ENCODE measurements at places on chromosomes 5 and 9.

DNA sequence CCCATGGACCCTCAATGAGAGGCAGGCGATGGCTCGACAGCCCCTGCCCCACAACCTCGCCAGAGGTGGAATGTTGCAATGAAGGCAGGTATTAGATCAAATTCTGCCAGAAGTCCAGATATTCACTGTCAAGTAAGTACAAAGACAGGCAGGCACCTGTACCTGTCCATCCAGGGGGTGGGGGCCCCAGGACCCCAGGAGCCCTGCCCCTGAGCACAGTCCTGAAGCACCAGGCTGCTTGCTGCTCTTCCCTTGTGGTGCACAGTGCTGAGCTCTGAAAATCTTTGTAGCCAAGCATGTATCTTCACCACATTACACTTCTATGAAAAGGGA, 26.2 kb upstream of the HMCN2 start:
- DNase-seq: no peak

DNA sequence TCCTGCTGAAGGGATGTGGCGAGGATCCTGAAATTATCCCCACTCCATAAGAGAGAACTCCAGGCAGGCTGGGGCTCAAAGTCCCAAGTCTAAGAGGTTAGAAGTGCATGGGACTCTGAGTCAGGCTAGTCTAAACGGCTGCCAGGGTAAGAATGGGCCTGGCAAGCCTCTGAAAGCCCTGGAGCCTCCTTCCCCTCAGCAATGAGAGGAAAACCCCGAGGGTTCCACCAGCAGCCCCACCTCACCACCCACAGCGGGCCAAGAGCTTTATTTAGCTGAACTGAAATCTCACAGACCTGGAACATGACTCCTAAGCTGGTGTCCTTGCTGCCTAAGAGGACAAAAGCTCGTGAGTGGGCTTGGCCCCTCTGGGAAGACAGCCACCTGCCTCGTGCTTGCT, 135.5 kb downstream of the SEC61B start:
- DNase-seq: no peak

DNA sequence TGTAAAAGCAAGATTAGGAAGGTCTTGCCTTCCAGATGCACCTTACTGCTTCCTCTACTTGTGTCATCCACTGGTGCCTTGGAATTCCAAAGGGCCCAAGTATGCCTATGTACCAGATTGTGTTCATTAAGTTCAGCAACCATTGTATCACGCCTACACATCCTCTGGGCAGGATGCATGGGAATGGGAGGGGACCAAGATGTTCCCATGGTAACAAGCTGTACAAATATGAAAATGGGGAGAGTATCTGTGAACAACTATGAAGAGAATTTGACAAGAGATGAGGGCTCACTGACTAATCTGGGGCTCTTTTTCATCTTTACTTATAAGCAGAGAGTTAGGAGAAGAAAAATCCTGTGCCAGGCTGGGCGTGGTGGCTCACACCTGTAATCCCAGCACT, 137.8 kb upstream of the MAP1B start:
- DNase-seq: no peak

DNA sequence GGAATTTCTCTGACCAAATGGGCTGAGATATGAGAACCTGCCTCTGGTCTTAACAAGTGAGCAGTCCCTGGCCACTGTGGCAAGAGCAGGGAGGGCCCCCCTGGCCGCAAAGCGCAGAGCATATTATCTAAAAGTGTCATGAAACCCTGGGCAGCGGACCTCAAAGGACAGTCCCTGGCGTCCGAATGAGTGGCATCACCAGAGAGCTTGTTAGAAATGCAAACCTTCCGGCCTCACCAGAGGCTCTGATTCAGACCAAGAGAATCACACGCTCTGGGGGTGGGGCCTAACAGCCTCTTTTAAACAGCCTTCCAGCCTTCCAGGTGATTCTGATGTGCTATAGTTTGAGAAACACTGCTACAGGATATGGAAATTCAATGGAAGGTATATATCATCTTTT, 10.9 kb downstream of the PTPN3 start:
- no peak for DNase-seq

DNA sequence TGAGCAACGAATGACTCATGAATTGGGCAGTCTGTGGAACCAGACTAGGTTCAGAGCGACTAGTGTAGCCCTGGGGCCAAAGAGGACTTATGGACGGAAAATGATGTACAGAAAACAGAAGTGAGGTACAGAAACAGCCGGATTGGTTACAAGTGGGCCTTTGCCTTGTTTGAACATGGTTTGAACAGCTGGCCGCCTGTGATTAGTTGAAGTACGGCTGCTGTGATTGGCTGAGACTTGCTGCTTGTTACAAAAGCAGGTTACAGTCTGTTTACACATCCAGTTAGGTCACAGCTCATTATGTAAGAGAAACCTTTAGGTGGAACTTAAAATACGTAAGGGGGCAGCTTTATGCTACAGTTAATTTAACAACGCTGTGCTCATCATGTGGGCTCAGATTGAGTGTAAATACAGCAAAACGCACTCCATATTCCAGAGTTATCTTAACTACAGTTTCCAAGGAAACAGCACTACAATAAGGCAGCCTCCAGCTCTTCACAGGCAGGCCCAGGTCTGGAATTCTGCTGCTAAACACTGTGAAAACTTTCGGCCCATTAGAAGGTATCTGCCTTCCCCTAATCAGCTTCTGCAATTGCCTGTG, 6.5 kb downstream of the AMACR start:
- DNase-seq: no peak

- DNase-seq: no peak
Measured at GRCh38 chr9:134376386-134377142, 50.3 kb downstream of the RXRA start.

DNA sequence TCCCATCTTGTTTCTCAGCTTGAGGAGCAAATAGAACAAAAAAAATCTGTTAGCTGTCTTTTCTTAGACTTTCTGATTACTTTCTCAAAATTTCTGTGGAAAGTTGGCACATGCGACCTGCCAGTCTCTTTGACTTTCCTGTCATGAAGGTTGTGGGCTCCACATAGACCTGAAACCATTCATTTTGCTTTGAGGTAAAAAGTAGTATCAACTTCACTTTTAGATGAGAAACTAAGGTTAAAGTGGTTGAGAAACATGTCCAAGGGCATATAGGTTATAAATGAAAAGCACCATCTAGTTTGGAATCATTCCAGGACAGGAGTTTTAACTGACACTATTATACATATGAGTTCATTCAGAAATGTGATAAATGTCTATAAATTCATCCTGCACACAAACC, 42.7 kb downstream of the ST8SIA4 start:
- no peak for DNase-seq

- no peak for DNase-seq
Measured at GRCh38 chr5:166178411-166179080, 2112.9 kb upstream of the WWC1 start.

DNA sequence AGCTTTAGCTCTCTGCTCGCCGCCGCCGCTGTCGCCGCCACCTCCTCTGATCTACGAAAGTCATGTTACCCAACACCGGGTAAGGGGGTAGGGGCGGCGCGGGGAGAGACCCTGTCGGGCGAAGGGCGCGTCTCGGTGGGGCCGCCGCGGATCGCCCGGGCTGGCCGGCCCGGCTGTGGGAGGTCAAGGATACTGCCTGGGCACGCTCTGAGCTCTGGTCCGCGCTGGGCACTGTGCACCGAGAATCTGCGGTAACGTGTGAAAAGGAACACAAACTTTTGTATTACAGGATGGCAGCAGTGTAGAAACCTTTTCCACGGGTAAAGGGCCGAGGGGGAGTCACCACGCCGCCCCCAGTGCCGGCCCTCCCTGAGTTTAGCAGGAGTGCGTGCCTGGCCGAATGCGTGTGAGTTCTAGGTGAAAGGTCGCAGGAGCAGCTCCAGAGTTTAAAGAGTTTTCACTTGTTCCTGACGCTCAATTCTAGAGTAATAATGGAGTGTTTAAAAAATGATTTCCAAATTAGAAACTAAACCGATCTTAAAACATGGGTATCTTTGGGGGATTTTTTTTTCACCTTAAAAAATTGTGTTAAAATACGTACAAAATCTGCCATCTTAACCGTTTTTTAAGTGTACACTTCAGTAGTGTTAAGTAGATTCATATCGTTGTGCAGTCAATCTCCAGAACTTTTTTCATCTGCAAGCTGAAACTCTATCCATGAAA, at the start of gene HSDL2:
HSDL2 (plus strand) TSS at position 7 of the 723 bp plus-strand sequence; CDS start at position 63, 56 bp downstream.
- no peak for DNase-seq

GRCh38 chr5:179624841-179625271, 1.4 kb upstream of the HNRNPH1 start:
- no peak for DNase-seq

- no peak for DNase-seq
Measured at GRCh38 chr9:6842584-6842947, 84.8 kb downstream of the KDM4C start.
